Stimulated activated CD8-positive, alpha-beta memory T cell treated with anti-CD3 and anti-CD28 coated beads, Interleukin-7, amount 100 ng/mL, for 48 hours (primary cell): ENCODE measurements at places on chromosomes 2 and 18.

- no peak for DNase-seq
Measured at GRCh38 chr2:30205456-30205855, 25.9 kb upstream of the LBH start.

- no peak for DNase-seq
Measured at GRCh38 chr2:31266804-31267203, 32.9 kb downstream of the EHD3 start.

DNA sequence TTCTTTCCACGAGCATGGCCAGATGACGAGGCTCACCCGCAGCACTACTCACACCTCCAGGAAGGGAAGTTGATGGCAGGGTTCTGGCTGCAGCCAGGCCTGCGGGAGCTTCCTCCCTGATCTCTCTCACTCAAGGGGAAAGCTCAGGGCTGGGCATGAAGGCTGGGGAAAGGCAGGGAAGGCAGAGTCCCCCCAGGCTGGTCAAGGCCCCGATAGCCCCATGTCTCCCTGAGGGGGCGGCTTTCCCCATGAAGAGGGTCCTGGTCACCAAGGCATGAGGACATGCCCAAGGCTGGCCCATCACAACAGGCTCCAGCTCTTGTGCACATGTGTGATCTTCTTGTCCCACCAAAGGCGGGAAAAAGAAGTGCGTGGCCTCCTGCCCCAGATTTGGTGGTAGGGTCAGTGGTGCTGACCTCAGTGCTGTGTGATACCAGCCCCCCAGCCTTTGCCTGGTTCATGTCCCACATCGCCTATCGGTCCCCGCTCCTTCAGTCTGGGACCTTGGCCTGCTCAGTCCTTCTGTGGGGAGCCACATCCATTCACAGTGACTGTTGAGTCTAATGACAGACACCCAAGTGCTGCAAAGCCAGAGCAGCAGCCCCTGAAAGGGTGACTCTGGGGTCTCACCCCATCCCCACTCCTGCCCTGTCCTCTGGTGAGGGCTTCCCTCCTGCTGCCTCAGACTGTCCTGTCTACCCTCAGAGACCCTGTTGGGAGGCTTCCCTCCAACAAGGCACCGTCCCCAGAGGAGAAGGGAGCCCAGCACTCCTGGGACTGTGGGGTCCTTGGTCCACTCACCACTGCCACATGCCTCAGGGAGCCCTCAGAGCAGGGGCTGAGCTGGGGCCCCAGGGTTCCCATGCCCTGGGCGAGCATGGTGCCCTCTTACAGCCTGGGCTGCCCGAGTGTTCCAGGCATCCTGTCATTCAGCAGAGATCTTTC lies 49.8 kb upstream of the ALPP start:
- DNase-seq, result no peak

DNA sequence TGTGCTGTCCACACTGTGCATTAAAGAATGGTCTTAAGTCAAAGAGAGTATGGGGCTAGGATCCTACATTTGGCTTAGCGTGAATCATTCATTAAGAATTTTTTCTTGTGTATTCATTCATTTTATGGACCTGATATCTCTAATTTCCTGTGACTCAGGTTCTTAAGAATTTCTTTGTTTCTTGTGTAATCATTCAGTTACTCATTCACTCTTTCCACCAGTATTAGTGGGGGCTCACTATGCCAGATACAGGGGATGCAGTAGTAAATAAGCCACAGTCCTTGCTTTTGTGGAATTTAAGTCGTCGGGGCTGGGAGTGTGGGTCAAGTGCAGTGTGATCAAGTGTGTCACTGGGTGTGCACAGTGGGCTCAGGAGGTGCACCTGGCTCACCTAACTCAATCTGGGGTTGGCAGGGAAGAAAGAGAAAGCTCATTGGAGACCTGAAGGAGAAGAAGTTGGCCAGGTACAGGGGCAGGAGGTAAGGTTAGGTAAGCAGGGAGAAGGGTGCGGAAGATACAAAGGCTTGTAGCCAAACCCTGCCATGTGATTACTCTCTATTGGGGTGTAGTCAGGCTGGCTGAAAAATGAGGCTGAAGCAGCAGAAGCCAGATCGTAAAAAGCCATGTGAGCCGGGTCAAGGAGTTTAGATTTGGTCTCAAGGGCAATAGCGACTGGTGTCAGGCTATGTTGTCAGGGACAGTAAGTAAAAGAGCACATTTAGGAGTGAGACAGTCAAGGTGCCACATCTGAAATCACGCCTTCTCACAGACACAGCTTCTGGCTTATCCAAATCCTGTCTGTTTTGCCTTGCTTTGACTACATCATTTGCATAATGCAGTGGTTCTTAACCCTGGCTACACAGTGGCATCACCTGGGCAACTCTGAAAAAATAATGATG lies 67.2 kb downstream of the KCTD1 start:
- DNase-seq, result no peak

GRCh38 chr2:37670378-37671008 lies 949 bp downstream of the CDC42EP3 start:
- no peak for DNase-seq

GRCh38 chr18:75208836-75209128 lies 157 bp downstream of the PTGR3 start:
- no peak for DNase-seq

GRCh38 chr2:12918835-12919445 lies 202.2 kb downstream of the TRIB2 start:
- DNase-seq, result no peak

- no peak for DNase-seq
Measured at GRCh38 chr2:112784199-112785189, at the start of gene IL1A. TSS of gene IL1A (minus strand) at chr2:112784493. CDS start at chr2:112783770, 723 bp downstream.

- DNase-seq, result no peak
Measured at GRCh38 chr2:225452677-225453076, 53.2 kb downstream of the NYAP2 start.

DNA sequence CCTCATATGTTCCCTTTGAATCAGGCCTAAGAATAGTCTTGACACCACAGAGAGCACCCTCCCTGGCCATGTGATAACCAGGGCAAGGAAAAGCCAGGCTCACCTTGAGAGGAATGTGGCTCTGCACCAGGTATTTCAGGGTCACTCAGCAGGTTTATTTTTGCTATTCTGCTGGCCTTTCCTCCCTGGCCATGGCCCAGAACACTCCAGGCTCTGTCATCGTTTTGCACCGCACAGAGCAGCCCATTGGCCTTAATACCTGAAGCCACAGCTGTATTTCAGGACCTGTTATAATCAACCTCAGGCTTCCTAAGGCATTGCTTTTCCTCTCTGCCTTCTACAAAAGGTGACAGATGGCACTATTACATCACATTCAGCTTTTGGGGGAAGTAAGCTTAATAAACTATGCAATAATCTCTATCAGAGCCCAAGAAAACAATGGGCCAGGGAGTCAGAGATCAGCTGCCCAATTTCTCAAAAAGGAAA lies 668.3 kb downstream of the IRS1 start:
- DNase-seq, result no peak

- no peak for DNase-seq
Measured at GRCh38 chr2:97644023-97644717, 1.7 kb upstream of the COX5B start.

DNA sequence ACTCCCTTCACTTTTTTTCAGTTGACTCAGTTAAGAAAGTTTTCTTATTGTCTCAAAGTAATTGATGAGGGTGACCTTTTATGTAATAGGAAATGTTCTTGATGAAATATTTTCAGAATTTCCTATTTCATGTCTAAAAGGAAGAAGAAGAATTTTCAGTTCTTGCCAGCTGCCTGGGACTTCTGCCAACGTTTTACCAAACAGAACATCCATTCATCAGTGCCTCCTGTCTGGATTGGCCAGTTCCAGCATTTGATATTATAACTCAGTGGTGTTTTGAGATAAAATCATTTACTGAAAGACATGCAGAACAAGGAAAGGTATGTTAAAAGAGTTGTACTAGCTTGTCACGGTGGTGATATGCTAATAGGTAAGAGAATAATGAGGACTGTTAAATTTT lies 104.7 kb upstream of the MYO3B start:
- no peak for DNase-seq

GRCh38 chr18:50671376-50671775 lies 111.5 kb downstream of the MAPK4 start:
- no peak for DNase-seq

DNA sequence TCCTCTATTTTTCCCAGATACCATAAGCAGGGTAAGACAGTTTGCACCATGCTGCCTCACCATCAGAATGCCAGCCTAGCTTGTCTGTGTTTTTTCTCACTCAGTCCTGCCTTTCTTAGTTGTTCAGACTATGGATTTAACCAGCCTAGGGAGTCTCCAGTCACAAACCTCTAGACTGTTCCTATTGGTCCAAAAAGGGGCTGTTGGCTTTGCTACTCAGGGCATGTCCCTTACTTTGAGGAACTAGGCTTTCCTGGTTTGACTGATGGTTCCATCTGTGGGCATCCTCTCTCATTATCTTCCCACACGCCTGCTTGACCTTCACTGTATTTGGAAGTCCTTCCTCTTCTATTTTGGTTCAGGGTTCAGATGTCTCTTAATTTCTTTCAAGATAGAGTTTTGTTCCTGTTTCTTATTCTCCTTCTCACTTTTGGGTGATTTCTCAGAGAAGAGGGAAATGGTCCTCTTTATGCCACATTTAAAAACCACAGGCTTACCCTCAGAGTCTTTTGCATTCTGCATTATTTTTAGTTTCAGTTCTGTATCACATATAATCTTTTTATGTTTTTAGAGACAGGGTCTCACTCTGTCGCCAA lies 31.3 kb upstream of the TMEM131 start:
- no peak for DNase-seq

DNA sequence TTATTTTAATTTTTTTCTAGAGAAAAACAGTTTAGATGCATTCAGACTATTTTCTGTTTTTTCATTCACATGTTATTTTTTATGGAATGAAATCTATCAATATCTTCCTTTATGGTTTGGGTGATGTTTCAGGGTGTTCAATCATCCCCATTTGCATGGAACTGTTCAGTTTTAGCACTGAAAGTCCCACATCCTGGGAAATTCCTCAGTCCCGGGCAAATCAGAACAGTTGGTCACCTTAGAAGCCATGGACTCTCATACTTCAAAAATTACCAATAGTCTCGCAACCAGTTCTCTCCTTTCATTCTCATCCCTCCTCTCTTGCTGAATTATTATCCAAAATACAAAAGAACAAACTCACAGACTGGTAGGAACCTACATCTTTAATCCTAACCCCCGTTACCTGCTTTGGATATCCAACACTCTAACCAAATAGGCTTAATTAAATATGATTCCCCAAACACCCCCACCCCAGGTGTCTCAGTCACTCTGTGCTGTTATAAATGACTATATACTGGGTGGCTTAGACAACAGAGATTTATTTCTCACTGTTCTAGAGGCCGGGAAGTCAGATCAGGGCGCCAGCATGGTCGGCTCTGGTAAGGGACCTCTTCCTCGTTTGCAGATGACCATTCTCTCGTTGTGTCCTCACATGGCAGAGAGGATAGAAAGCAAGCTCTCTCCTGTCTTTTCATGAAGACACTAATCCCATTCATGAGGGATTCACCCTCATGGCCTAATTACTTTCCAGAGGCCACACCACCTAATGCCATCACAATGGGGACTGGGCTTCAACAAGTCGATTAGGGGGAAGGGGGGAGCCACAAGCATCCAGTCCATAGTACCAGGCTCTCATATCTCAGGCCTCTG lies 57.7 kb upstream of the SLC1A4 start:
- DNase-seq, result no peak

- DNase-seq, result no peak
Measured at GRCh38 chr2:189517847-189518535, 62.6 kb downstream of the SLC40A1 start.

DNA sequence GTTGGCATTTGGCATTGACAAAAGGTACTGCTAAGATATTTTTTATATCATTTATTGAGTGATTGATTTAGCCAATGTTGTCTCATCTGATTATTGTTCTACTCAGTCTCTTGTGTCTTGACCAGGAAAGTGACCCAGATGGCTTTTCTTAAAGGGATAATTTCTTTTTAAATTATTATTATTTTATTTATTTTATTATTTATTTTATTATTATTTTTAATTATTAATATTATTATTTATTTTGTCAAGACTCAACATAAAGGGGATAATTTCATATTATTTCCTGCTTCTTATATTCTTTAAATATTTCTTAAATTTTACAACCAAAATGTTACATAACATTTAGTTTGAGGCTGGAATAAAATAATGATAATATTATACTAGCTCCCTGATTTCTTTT lies 27.1 kb downstream of the DYNC2LI1 start:
- no peak for DNase-seq

GRCh38 chr2:134865067-134865787 lies 26.8 kb downstream of the ACMSD start:
- DNase-seq, result no peak

GRCh38 chr2:162198239-162198638 lies 45.0 kb downstream of the FAP start:
- no peak for DNase-seq

- DNase-seq, result no peak
Measured at GRCh38 chr2:29295845-29296244, 180.6 kb downstream of the CLIP4 start.
